ENCODE measurements at places on chromosomes 13 and 19.

DNA sequence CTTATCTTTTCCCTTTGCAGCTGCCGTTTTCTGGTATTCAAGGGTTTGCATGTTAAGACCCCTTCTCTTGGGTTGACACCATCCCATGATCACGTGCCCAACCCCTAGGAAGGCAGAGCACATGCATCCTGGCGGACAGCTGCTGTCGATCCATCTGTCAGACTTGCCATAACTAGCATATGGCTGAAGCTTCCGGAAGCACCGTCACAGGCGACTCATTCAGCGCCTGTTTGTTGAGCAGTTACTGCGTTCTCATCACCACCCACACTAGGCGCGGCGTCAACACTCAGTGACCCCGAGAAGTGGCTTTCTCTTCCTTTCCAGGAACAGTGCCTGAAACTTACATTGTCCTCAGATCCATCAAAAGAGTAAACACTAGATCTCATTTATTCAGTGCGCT is 93.6 kb downstream of the SOX1 start:
- no peak for DNase-seq

DNA sequence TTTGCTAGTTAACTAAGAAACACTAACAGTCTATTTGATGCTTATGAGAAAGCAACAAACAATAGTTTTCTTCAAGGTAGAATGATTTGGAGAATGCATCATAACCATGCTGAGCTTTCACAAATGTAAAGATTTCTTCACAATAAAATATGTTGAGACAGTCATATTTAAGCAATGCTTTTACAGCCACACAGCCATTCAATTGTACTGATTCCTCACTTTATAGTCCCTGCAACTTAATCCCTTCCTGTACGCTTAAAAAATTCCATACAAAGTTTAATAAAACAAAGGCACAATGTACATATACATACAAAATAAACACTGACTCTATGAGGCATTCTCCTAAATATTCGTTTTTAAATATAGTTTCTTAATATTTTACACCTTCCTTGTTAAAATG is 4.7 kb upstream of the ACOD1 start:
- no peak for DNase-seq

GRCh38 chr13:80504453-80504852 is 163.5 kb upstream of the SPRY2 start:
- DNase-seq, result no peak

DNA sequence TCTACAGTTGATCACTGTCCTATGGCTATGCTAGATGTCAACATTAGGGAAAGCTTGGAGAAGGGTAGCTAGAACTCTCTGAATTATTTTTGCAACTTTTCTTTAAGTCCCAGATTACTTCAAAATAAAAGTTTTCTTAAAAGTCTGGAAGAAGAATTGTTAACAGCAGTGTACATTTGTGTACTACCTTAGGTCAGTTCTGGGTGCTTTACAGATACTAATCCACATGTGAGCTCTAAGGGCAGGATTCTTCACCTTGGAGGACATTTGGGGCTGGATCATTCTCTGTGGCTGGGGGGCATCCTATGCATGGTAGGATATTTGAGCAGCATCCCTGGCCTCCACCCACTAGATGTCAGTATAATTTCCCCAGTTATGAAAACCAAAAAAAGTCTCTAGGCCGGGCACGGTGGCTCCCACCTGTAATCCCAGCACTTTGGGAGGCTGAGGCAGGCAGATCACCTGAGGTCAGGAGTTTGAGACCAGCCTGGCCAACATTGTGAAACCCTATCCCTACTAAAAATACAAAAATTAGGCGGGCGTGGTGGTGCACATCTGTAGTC is 2.8 kb downstream of the BRME1 start:
- DNase-seq, result no peak

- DNase-seq, result no peak
Measured at GRCh38 chr19:54558339-54558738, 15.3 kb upstream of the LILRA2 start.

- DNase-seq, result peak; percentile 2
Measured at GRCh38 chr13:97028441-97029299, 34.4 kb upstream of the OXGR1 start.

DNA sequence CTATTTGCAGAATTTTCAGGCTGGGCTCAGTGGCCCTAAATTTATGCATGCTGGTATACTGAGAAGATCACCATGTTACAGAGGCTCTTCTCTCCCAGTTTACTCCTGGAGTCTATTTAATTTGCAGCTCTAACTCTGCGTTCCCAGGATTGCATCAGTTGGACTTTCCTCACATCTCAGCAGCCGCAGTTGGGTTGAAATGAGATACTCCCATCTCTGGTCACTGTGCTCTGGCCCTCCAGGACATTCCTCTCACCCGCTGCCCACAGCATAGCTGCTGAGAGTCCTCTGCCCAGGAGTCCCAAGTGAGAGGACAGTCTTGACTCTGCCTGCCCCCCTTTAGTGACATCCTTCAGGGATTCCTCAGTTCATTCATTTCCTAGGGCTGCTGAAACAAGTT is 150.9 kb downstream of the LACC1 start:
- no peak for DNase-seq

GRCh38 chr19:3188627-3189596 is 3.2 kb downstream of the NCLN start:
- no peak for DNase-seq
